ENCODE measurements at places on chromosomes 11 and 22.
A peak's percentile ranks its signal among the peaks of the same experiment; 100 is the strongest.

GRCh38 chr11:96242191-96242847 is 100.7 kb downstream of the MAML2 start:
- DNase-seq: no peak

DNA sequence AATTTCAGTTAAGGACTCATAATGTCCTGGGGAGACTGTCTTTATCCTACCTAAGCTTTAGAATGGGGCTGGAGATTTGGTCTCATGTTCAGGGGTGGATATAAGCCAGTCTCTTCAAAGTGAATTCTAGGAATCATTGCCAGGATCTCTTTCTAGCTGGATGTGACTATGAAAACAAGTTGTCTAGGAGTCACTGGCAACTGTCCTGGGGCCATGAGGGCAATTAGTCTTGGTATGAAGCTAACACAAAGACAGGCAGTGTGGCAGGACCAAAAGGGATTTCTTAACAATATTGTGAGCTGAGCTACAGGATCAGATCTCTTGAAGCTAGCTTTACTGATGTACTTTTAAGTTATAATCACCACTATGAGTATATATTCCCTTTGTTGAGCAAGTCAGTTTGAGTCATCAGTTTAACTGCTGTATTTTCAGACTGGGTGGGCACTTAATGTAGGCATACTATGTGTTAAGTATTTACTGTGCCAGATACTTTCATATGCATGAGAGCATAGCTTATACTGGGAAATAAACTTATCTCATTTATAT is 390.0 kb upstream of the CCDC90B start:
- no peak for DNase-seq

DNA sequence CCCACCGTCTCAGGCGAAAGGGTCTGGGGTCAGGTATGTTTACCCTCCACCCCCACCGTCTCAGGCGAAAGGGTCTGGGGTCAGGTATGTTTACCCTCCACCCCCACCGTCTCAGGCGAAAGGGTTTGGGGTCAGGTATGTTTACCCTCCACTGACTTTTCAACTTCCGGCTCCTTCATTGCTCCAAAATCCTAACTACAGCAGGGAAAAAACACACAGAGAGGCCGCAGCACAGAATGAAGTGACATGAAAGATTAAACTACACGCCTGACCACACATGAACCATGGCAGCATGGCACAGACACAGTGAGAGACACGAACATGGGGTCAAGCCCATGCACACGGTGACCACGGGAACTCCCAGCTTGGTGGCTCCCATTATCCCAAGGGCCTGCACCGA is 634.9 kb upstream of the B3GAT1 start:
- no peak for DNase-seq

DNA sequence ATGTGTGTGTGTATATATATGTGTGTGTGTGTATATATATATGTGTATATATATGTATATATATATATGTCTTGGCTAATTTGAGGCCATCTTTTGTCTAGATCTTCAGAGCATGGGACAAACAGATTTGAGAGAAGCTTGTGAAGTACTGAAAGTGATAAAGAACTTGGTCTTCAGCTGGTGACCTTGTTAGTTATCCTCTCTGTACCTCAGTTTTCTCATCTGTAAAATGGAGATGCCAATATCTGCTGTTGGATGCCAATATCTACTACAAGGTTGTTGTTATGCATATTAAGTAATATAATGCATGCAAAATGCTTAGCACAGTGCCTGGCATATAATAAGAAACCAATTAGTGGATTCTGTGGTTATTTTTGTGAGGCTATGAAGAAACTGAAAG is 2.5 kb upstream of the FEZ1 start:
- DNase-seq: no peak

DNA sequence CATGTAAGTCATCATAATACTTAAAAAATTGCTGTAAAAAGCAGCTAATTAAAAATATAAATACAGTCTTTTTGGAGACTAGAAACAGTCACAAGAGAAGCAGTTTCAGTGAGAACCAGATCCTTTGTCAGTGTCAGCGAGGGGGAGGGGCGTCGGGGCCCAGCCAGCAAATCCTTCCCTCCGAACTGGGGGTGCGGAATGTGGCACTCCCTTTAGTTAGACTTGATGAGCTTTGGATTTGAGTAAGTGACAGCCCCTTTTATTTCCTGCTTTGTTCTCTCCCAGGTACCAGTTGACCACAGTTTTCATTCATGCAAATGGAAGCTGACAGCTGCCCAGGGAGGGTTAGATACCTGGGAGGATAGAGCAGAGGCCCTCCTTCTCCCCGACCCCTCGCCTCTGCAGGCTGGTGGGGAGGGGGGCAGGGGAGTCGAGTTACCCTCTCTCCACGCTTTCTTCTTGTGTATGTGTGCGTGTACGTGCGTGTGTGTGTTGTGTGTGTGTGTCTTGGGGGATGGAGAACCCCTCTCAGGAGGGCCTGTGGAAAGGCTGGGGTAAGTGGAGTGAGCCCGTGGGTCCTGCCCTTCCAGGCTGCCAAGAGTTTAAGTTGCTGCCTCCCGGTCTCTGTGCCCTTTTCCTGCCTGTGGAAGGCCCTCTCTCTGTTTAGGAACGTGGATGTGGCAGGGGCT is 38.3 kb downstream of the PTPRJ start:
- DNase-seq: no peak

DNA sequence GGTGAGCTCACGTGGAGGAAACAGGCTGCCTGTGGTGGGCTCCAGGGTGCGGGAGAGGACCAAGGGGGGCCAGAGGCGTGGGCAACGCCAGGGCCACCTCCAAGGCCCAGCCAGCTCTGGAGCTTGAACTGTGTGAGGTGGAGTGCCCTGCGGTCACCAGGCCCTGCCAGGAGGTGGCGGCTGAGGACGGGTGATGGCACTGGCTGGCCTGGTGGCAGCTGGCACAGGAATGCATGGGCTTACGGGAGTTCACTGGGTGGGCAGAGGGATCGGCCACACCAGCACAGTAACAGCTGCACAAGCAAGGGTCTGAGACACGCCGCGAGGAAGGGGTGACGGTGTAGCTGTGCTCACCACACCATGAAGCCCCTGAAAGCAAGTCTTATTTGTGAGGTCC is 15.8 kb downstream of the TOLLIP start:
- DNase-seq: no peak

DNA sequence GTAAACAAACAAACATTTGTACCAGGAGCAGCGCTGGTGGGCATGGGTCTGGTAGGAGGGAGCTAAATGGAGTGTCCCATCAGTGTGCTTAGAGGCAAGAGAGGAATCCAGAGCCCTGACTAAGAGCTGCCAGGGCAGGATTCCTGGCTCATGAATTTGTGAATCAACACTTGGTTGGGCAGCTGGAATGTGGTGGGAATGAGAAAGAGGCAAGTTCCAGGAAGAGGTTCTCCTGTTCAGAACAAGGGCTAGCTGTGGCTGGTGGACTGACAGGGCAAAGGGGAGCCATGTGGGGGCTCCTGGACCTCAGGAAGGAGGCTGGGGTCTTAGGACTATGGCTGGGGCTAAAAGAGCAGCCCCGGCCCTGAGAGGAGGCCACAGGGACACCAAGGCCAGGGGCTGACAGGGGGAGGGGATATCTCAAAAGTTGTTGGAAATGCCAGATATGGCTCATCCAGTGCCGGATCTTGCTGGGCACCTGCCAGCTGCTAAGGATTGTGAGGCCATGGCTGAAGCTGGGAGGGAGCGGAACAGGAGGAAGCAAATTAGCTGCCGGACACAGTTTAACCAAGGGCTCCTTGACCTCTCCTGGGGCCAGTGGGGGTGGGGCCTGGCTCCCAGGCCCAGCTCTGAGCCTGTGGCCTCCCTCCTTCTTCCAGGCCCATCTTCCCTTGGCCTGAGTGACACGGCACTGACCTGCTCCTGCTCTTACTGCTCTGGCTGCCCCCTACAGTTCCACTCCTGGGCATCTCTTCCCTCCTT is 14.6 kb upstream of the P2RY6 start:
- no peak for DNase-seq

DNA sequence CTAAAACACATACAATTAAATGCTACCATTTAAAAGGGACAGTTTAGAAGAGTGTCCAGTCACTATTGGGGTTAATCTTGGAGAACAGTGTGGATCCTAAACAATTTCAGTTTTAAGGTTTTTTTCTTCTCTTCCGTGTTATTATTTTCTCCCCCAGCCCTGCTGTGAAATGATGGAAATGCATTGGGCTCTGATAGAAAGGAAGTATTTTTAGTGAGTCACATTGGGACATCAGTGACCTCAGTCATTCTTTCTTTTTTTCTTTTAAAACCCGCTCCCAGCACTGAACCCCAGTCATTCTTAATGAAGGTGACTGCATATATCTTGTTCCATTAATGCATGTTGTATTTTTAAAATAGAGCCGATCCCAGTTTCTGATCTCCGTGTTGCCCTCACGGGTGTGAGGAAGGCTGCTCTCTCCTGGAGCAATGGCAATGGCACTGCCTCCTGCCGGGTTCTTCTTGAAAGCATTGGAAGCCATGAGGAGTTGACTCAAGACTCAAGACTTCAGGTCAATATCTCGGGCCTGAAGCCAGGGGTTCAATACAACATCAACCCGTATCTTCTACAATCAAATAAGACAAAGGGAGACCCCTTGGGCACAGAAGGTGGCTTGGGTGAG is 93.2 kb upstream of the OR4B1 start:
- no peak for DNase-seq

DNA sequence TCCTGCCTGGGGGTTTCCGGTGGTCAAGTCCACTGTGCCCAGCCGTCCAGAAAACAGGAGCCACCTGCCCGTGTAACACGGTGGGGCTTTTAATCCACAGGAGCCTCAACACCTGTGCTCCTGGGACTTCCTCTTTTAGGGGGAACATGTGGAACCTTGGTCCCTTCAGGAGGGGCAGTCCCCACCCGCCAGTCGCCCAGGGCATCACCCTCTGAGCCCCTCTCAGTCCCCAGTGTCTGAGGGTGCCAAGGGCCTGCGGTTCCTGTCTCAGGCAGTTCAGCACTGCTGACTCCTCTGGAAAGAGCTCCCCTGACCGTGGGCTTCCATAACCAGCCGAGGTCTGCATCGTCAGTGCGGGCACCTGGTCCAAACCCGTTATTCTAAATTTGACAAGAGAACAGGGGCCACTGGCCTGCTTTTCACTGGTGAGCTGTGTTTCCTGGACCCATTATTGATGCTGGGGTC is 15.8 kb downstream of the KRTAP5-5 start:
- DNase-seq: no peak

DNA sequence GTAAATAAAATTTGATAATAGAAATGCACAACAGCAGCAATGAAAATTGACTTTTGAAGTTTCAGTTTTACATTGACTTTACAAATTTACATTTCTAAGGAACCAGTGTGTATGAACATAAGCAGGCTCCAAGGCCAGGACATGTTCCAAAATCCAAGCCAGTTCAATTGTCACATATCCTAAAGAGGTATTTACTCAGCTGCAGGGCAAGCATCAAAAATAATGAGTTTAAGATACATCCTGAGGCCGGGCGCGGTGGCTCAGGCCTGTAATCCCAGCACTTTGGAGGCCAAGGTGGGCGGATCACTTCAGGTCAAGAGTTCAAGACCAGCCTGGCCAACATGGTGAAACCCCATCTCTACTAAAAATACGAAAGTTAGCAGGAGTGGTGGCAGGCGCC is 39.0 kb upstream of the AKIP1 start:
- no peak for DNase-seq

DNA sequence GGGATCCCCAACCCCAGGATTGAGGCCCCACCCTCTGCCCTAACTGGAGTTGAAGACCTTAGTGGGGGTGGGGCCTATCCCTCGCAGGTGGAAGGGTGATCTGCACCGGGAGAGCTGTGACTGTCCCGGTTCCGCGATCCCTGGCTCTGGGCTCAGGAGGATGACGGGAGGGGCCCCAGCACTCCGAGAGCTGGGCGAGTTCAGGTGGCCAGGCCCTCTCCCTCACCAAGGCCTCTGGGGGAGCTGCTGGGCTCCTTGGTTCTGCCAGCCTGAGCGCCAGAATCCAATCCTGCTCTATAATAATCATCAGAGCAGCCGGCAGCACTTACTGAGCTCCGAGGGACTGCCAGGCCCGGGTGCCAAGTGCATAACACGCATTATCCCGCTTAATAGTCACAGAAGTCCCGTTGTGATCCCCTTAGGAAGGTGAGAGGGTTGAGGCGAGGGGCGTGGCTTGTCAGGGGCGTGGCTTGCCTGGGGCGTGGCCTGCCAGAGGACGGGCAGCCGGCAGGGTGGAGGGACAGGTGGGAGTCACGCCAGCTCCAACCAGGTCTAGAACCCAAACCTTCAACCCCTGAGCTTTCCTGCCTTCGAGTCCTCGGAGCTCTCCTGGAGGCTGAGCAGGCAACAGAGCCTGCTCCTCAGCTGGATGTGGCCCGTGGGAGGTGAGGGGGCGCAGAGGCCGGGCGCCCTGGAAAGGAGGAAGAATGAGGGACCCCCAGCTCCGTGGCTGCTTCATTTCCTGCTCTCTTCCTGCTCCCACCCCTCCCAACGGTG is 7.3 kb upstream of the SYT7 start:
- peak; percentile 14 for DNase-seq

- no peak for DNase-seq
Observed at GRCh38 chr11:37597776-37598175, 999.7 kb upstream of the RAG2 start.

DNA sequence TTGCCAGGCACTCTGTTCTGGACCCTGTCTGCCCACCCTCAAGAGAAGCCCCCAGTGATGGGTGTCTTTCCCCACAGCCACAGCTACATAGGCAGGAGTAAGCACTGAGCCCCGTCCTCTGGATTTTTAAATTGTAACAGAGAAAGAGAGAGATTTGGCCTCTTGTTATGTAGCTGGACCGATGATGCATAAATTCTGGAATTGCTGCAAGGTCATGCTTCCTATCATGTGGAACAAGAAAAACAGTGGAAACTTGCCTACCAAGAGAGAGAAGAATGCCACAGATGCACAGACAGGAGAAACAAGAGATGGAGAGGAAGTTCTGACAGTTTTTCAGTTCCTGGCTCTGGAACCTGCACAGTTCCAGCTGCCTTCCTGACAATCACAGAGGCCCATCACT is 150.2 kb downstream of the ETS1 start:
- no peak for DNase-seq

GRCh38 chr11:8017894-8018483 is 30.9 kb downstream of the EIF3F start:
- no peak for DNase-seq

GRCh38 chr11:129643031-129643721 is 172.5 kb upstream of the TMEM45B start:
- DNase-seq: no peak
